ENCODE measurements at places on chromosomes 6 and 20.
A peak's percentile ranks its signal among the peaks of the same experiment; 100 is the strongest.

DNA sequence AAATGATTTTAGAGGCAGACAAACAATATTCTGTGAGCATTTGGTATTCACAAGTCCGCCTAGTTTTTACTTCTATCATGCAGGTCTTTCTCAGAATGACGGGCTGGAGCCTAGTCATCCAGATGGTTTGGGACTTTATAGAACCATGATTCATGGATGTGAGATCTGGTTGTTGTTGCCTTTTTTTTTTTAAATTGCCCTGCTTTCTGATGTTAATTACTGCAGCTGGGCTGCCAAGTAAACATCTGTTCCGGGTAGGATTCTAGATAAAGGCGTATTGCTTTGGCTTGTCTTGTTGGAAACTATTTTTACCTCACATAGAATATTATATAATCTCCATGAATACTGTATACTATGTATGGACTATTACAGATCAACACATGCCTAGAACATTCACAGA is 58.1 kb downstream of the RNF217 start:
- DNase-seq, result no peak

GRCh38 chr20:14114065-14114704 is 118.9 kb downstream of the MACROD2 start:
- DNase-seq, result no peak

DNA sequence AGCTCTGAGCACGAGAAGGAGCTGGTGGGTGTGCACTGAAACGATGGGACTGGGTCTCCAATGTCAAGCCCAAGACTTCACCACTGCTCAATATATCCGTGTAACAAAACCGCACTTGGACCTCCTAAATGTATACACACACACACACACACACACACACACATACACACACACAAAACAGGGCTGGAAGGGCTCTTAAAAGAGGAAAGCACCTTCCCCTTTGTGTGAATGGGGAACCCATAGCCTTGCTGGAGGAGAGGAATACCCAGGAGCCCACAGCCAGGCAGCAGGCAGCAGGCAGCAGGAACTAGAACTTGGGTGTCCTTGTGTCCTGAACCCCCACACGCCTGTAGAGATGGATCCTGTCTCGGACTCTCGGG is 29.8 kb downstream of the TGM2 start:
- no peak for DNase-seq

GRCh38 chr20:48605364-48606171 is 222.2 kb downstream of the PREX1 start:
- DNase-seq, result no peak

DNA sequence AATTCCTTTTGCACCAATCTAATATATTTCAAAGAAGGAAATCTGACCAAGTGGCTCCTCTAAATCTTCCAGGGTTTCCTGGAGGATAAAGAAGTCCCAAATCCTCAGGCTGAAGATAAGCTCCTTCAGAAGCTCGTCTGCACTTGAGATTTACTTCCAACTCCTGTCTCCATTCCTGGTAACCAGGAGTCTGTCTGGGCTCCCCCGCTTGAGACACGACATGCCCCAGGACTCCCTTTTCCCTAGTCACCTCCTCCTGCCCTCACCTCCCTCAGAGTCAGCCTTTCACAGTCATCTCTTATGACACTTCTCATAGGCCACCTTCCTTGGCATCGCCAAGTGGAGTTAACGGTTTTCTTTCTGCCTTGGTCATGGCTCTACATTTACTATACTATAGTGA is 103.4 kb upstream of the NEDD9 start:
- no peak for DNase-seq

GRCh38 chr6:47733879-47734558 is 35.6 kb downstream of the ADGRF4 start:
- DNase-seq, result peak; percentile 54

- peak; percentile 22 for DNase-seq
Observed at GRCh38 chr6:30727920-30728553, 7.9 kb downstream of the TUBB start.

DNA sequence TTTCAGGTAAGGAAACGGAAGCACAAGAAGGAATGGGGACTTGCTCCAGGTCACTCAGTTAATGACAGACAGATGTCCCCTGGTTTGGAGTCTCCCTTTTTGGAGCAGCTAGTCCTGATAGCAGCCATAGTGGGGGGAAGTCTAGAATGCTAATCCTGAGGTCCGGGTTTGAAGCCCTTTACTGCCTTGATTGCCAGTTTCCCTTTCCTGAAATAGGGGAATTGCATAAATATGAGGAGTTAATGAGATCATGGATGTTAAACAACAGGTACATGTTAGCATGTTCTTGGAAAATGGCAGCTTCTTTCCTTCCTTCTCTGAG is 341 bp upstream of the TTPAL start:
- DNase-seq, result no peak

DNA sequence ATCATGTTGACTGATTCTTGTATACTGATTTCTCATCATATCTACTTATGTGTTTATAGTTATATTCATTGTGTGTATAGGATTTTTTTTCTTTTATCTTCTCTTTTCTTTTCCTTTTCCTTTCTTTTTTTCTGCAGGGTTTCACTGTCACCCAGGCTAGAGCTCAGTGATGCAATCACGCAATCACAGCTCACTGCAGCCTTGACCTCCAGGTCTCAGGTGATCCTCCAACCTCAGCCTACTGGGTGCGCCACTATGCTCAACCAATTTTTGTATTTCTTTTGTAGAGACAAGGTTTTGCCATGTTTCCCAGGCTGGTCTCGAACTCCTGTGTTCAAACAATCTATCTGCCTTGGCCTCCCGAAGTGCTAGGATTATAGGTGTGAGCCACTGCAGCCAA is 1.6 kb upstream of the PBOV1 start:
- no peak for DNase-seq

DNA sequence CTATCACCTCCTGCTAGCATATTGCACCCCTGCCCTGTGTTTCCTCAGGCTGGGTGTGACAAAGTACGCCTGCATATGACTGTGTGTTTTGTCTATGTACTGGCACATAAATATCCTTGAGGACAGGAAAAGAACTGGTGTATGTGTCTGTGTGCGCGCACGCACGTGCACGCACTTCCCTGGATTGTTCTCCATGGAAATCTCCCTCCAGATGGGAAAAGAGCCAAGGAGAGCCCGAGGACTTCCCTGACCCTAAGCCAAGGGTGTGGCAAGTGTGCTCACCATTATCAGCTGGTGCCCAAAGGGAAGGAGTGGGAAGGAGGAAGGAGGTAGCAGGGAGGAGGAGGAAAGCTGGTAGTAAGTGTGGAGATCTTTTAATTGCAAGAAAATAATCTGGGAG is 117.6 kb downstream of the HIVEP2 start:
- no peak for DNase-seq

GRCh38 chr6:163466839-163467390 is 52.4 kb downstream of the QKI start:
- no peak for DNase-seq

- DNase-seq, result no peak
Observed at GRCh38 chr20:10228330-10228729, 9.7 kb downstream of the SNAP25 start.

DNA sequence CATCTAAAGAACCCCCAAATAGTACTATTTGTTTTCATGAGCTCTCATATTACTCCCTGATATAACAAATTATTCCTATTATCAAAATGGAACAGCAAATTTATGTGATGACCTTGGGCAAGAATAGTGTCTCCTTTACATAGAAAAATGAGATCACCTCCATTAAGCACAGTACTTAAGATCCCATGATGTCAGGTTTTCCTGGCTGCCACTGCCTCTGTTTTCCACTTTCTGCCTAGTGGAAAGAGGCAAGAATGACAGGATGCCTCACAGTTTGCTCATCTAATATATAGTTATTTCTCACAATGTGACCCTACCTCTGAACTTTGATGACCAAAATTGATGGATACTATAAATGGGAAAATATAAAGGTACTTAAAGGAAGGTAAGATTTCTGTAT is 260.1 kb upstream of the SGK1 start:
- DNase-seq, result no peak

GRCh38 chr6:37314487-37315156 is 39.2 kb upstream of the RNF8 start:
- peak; percentile 99 for DNase-seq

GRCh38 chr6:30601815-30602641 is 15.0 kb downstream of the PPP1R10 start:
- DNase-seq, result no peak

- DNase-seq, result no peak
Observed at GRCh38 chr20:3297079-3297378, 58.0 kb upstream of the SLC4A11 start.

GRCh38 chr20:49431329-49431728 is 51.1 kb downstream of the KCNB1 start:
- no peak for DNase-seq

- DNase-seq, result no peak
Observed at GRCh38 chr20:2136275-2136674, 34.6 kb downstream of the STK35 start.

DNA sequence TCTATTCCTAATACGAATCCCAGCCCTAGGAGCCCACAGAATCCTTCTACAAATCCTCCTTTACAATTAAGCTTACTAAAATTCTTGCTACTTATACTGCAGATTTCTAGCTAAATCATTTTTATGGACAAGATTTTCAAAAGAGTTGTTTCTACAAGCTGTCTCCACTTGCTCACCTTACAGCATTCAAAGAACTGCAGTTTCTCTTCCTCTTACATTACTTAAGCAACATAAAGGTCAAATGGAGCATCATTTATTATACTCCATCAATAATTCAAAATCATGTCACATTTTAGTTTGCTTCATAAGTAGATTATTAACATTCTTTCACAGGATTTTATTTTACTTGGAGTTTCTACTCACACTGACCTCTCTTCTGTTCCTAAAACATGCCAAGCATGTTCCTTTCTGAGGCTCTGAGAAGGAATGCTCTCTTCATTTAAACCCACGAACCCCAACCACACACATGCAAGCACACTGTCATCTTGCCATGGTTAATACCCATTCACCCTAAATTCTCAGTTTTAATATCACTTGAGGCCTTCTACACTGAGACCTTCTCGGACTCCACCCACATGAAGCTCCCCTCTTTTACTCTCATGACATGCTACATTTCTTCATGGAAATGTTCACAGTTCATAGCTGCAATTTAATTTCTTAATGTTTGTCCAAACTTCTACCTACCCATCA is 388.2 kb downstream of the TBC1D32 start:
- DNase-seq, result no peak

GRCh38 chr6:163753430-163753829 is 338.9 kb downstream of the QKI start:
- no peak for DNase-seq

DNA sequence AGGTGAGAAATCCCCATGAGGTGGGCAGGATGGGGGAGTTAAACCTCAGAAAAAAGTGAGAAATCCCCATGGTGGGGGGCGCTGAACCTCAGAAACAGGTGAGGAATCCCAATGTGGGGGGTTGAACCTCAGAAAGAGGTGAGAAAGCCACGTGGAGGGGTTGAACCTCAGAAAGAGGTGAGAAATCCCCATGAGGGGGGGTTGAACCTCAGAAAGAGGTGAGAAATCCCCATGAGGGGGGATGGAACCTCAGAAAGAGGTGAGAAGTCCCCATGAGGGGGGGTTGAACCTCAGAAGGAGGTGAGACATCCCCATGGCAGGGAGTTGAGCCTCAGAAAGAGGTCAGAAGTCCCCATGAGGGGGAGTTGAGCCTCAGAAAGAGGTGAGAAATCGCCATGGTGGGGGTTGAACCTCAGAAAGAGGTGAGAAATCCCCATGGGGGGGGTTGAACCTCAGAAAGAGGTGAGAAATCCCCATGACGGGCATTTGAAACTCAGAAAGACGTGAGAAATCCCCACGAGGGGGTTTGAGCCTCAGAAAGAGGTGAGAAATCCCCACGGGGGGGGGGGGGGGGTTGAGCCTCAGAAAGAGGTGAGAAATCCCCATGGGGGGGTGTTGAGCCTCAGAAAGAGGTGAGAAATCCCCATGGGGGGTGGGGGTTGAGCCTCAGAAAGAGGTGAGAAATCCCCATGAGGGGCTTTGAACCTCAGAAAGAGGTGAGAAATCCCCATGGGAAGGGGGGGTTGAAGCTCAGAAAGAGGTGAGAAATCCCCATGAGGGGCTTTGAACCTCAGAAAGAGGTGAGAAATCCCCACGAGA is 14.3 kb upstream of the GOPC start:
- no peak for DNase-seq

GRCh38 chr6:118881440-118882313 is 12.3 kb upstream of the ASF1A start:
- DNase-seq, result no peak

DNA sequence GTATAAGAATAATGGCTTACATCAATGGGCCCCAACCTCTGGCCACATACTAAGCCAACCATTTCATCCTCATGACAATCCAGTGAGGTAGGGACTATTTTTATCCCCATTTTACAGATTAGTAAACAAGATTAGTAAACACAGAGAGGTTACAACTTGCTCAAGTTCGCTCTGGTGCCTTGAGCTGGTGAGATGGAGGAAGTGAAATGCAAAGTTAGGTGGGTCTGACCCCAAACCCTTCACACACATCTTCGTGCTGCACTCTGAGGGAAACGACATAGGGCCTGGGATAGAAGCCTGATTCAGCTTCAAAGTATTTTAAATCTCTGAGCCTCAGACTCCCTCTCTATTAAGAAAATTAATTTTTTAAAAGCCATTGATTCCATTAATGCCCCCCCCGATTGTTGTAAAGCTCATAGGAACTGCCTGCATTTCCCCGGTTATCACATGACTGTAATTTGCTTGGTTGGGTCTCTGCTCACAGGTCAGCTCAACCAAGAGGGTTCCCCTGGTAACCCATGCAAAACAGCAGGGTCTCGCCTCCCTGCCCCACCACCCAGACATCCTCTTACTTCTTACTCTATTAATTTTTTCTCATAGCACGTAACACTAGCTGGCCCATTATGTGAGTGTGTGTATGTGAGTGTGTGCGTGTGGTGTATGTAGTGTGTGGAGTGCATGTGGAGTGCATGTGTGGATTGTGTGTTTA is 221.2 kb downstream of the MAFB start:
- no peak for DNase-seq

- no peak for DNase-seq
Observed at GRCh38 chr6:104509355-104509754, 350.4 kb downstream of the HACE1 start.
